Brain (organoid and tissue), 16 donors: ENCODE measurements at places on chromosomes 2 and 18.

DNA sequence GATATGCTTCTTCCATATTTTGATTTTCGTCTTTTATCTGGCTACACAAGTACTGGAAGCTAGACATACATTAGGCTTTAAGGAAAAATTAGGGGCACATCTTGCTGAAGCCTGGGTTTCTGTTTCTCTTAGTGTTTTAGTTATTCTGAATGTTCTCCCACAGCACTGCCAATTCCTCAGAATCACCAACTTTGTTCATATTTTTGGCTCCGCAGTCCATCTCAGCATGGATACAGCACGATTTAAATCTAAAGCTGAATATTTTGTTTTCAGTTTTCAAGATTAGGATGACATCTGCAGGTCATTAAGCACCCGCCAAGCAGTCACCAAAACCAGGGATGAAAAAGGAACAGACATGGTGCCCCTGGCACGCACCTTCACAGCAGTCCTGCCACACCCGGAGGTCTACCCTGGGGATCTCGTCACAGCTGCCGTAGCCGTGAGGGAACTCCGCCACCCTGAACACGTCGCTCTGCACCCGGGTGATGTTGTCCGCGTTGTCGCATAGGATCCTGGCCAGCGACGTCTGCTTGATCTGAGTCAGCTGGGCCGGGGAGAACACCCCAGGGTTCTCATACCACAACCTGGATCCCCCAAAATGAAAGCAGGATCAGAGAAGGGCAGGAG, 101.2 kb downstream of the PXDN start:
- no peak for DNase-seq

- DNase-seq: no peak
Observed at GRCh38 chr2:119469131-119469530, 37.5 kb downstream of the TMEM37 start.

DNA sequence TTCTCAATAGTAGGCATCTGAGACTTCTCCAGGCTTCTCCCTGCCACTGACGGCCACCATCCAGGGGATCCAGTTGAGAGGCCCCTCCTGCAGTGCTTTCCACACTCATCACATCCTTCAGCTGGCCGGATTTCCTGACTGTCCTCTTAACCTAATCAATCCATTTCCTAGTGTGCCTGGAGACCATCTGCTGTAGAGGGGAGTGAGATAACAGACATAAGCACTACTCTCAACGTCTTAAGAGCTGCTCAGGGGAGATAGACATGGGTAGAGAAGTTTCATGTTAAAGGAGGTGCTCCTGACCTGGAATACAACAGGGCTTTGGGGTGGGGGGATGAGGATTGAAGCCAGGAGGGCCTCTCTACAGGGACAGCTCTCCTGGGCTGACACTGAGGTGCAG, 14.2 kb downstream of the SPR start:
- DNase-seq: no peak

DNA sequence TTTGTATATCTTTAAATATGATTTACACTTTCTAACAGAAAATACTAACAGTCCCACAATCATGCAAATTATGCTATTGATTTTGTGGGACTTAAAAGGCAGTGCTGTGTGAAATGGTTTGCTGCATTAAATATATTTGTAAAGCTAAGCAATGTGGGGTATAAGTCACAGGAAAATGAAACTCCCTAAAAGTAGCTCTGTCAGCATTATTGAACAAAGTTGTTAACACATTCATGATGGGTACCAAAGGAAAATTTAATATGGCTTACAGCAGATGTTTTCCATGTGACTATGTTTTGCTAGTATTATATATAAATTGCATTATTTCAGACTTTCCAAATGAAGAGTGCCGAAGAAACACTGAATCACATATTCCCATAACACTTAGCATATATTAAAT, 1450.0 kb downstream of the LRP1B start:
- DNase-seq: no peak

DNA sequence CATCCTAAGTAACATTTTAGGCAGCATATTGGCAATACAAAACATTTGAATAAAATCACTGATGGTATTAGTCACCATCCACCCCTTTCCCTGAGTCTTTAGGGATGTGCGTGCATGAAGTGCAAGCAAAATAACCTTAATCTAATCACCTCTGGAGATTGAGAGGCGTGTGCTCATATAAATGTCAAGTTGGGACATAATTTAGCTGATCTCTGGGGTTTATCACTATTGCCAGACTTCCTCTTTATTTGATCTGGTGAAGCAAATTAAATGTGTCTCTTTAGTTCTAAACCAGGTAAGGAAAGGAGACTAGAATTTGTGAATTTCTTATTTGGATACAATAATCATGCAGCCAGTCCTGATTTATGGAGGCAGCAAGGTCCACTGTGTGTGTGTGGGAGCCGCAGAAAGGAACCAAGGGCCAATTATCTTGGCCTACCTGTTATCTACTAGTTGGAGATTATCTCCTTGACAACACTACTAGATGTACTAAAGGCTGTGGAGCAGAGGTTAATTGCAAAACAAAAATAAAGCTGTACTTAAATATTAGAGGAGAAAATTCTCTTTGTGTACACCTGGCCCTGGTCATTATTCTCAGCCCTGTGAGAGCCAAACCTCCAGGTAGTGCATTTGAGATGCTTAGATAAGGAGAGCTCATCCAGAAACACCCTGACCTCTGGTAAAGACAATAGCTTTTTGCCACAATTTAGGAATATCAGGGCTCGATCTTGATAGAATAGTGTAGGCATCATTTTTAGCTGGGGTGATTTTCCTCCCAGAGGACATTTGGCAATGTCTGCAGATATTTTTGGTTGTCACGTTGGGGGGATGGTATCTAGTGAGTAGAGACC, 78.2 kb downstream of the HRH4 start:
- no peak for DNase-seq

- no peak for DNase-seq
Observed at GRCh38 chr2:65093211-65093610, 36.7 kb downstream of the RAB1A start.

- no peak for DNase-seq
Observed at GRCh38 chr2:40416486-40416885, 35.4 kb downstream of the SLC8A1 start.
